ENCODE measurements at places on chromosomes 1 and 21.

DNA sequence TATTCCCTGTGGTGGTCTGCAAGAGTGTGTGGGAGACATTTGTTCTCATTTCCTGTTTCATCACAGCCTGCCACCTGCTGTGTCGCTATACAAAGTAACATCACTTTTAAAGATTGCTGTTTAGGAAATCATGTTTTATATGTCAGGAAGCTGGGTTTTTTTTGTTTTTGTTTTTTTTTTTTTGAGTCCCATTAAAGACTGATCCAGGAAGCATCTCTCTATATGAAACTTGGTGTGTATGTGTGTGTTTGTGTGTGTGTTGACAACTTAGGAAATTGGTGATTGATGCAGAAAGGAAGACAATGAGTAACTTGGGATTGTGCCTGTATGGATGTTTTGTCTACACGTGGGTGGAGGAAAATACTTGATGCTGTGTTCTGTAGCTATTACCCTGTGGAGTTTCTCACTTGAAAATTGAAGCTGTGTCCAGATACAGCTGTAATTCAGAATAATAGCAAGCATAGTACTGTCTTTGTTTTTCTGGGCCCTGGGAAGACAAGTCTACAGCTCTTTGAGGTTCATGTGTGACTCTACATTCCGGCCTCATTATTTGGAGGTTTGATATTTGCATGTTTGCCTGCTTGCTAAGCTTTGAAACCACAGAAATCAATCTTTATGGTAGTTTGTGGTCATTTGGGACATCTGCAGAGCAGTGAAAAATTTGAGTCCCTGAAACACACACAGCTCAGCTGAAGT, 47.9 kb downstream of the LAMC1 start:
- no peak for DNase-seq

- no peak for DNase-seq
Observed at GRCh38 chr1:159755451-159756007, 25.2 kb upstream of the DUSP23 start.

DNA sequence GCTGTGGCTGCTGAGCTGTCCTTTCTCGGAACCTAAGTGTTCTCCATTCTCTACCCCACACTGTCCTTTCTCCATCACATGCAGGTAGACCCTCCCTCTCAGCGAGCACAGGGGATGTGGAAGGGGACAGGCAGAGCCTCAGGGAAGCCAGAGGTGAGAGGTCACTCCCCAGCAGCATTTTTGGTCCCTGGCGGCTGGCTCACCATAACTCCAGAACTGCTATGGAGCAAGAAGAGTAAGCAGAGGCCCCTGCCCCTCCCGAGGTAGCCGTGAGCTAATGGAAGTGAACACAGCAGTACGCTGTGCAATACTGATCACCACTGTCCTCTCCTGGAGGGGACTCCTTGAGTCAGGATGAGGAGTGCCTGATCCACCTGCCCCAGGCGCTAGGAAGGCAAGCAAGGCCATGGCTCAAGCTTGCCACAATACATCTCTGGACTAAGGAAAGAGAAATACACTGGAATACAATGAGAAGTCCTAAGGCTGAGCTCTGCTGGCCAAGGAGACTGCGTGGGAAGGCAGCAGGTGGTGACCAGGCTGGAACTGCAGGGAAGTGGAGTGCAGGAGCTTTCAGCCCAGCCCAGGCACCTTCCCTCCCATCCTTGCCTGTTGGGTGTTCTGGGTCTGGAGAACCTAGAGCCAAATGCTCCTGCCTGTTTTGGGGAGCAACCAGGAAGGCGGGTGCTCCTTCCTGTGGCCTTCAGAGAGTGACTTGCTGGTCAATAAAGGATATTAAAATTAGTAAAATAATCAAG, 96.2 kb downstream of the LAMC2 start:
- DNase-seq, result no peak

DNA sequence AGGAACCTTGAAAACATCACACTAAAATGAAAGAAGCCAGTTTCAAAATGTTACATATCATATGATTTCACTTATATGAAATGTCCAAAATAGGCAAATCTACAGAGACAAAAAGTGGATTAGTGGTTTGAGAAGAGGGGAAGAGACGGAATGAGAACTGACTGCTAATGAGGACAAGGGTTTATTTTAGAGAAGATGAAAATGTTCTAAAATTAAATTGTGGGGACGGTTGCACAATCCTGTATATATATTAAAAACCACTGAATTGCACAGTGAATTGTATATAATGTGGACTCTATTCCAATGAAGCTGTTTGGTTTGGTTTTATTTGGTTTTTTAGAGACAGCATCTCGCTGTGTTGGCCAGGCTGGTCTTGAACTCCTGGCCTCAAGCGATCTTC, 35.6 kb downstream of the PRPF38A start:
- DNase-seq, result no peak

All from NCI-H748 treated with DMSO at 0.1 percent for 48 hours (cell line).